ENCODE measurements at places on chromosomes 6 and 20. TPM values are rescaled to one million over a fixed set of nuclear protein-coding genes. Genes with fewer than 3 reads are reported as not detected.

GJA1 gene
- 12.2 TPM for total RNA-seq

CEP43 gene
- total RNA-seq, result 21.0 TPM

TGM2 gene
- total RNA-seq, result 18.7 TPM

MAS1 gene
- total RNA-seq, result not detected

TRIM10 gene
- total RNA-seq, result 19.8 TPM

DDX43 gene
- 1.2 TPM for total RNA-seq

METTL24 gene
- total RNA-seq, result 4.8 TPM

ABHD16B gene
- not detected for total RNA-seq

THEMIS gene
- total RNA-seq, result 2.2 TPM

DLL1 gene
- 46.2 TPM for total RNA-seq

MYLK4 gene
- total RNA-seq, result 0.79 TPM

PRRT1 gene
- not detected for total RNA-seq

- H3K4me1 ChIP-seq, result no peaks in the 10 kb centered on the region
- no peaks in the 10 kb centered on the region for H3K36me3 ChIP-seq
- no peak overlapping the region for H3K4me3 ChIP-seq
- no peak overlapping the region for H3K27ac ChIP-seq
- no peaks in the 10 kb centered on the region for H3K27me3 ChIP-seq
Observed at GRCh38 chr6:154887051-154887450, 108.1 kb upstream of the TIAM2 start.

DNA sequence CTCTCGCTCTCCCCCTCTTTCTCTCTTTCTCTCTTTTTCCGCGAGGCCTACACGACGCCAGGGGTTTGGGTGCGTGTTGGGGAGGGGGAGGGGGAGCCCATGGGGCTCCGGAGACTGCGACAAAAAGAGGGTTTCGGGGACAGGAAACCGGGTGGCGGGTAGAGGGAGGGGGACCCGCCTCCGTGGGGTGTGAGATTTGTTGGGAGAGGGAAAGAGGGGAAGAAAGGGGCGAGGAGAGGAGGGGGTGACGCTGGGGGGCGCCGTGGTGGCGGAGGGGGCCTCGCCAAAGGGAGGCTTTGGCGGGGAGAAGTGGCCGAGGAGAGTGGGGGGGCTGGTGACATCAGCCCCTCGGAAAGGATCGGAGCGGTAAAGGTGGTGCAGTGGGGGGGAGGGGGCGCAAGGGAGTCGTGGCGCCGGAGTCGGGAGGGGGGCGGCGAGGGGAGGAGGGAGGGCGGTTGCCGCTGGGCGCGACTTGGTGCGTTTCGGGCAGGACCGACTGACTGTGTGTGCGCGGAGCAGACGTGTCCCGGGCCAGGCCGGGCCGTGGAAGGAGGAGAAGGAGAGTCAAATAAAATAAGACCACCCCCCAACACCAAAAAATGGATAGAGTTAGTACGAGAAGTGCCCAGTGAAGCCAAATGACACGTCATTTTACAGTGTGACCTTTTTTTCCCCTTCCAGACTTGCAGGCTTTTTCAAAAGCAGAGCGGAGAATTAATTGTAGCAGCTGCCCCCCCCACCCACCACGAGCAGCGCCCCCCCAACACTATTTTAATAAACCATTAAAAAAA, 39.8 kb downstream of the GNAS start:
- H3K4me1 ChIP-seq, result peaks cover 34% of the 10 kb centered on the region
- no peaks in the 10 kb centered on the region for H3K36me3 ChIP-seq
- peak overlapping the region; percentile 100 for H3K27ac ChIP-seq
- peak; percentile 80 for DNase-seq
- H3K4me3 ChIP-seq, result peak overlapping the region; percentile 87

DNA sequence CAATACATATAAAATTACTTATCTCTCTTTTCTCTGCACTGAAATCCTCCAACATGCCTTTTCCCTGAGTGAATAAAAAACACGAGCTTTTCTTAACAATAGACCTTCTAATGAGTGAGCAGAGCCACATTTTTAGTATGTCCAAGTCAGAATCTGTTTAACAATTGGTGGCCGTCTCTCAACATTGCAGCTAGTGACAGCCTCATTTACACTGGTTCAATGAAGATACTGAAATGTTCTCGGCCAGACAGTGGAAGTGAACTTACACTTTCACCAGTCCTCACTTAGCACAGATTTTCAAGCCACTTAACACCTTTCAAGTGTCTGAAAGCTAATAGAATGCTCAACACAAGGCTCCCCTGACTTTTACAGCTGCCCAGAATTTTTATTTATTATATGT, 767.1 kb downstream of the KIF16B start:
- no peak overlapping the region for H3K27ac ChIP-seq
- H3K36me3 ChIP-seq, result no peaks in the 10 kb centered on the region
- no peaks in the 10 kb centered on the region for H3K27me3 ChIP-seq
- no peaks in the 10 kb centered on the region for H3K4me1 ChIP-seq

- H3K36me3 ChIP-seq, result peaks cover 18% of the 10 kb centered on the region
- peak overlapping the region; percentile 15 for H3K27ac ChIP-seq
- H3K27me3 ChIP-seq, result no peaks in the 10 kb centered on the region
- H3K4me1 ChIP-seq, result peaks cover 3% of the 10 kb centered on the region
- H3K4me3 ChIP-seq, result no peak overlapping the region
Observed at GRCh38 chr6:148530394-148530953, 187.8 kb downstream of the SASH1 start.

GRCh38 chr6:142251930-142252445, 49.8 kb upstream of the ADGRG6 start:
- H3K36me3 ChIP-seq, result no peaks in the 10 kb centered on the region
- no peak overlapping the region for H3K4me3 ChIP-seq
- no peak overlapping the region for H3K27ac ChIP-seq
- no peaks in the 10 kb centered on the region for H3K4me1 ChIP-seq
- DNase-seq, result no peak
- H3K27me3 ChIP-seq, result no peaks in the 10 kb centered on the region

- DNase-seq, result no peak
- no peaks in the 10 kb centered on the region for H3K36me3 ChIP-seq
- H3K27ac ChIP-seq, result no peak overlapping the region
- H3K27me3 ChIP-seq, result no peaks in the 10 kb centered on the region
Observed at GRCh38 chr6:3202999-3203696, 24.3 kb downstream of the TUBB2B start.

DNA sequence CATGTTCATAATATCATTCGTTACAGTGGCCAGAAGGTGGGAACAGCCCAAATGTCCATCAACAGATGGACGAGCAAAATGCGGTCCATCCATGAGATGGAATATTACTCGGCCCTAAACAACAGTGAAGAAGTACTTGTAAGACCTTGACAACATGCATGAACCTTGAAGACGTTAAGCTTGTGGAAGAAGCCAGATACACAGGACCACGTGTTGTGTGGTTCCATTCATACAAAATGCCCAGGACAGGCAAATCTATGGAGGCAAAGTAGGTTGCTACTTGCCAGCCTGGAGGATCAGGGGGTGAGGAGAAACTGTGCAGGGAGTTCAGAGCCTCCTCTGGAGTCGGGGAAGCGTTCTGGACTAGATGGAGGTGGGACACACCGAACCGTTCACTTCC, 207.1 kb downstream of the ERMARD start:
- peak overlapping the region; percentile 30 for H3K27ac ChIP-seq
- DNase-seq, result no peak
- peaks cover 9% of the 10 kb centered on the region for H3K27me3 ChIP-seq
- no peaks in the 10 kb centered on the region for H3K4me1 ChIP-seq
- H3K36me3 ChIP-seq, result no peaks in the 10 kb centered on the region

- H3K27me3 ChIP-seq, result no peaks in the 10 kb centered on the region
- peak overlapping the region; percentile 91 for H3K27ac ChIP-seq
- peaks cover 69% of the 10 kb centered on the region for H3K4me1 ChIP-seq
- H3K4me3 ChIP-seq, result peak overlapping the region; percentile 24
- no peaks in the 10 kb centered on the region for H3K36me3 ChIP-seq
Observed at GRCh38 chr20:53578492-53579222, 15.0 kb downstream of the ZNF217 start.

- H3K4me1 ChIP-seq, result no peaks in the 10 kb centered on the region
- no peak overlapping the region for H3K27ac ChIP-seq
- H3K4me3 ChIP-seq, result no peak overlapping the region
- DNase-seq, result no peak
- peaks cover 3% of the 10 kb centered on the region for H3K27me3 ChIP-seq
- no peaks in the 10 kb centered on the region for H3K36me3 ChIP-seq
Observed at GRCh38 chr6:475314-475713, 83.8 kb downstream of the IRF4 start.

- H3K27me3 ChIP-seq, result no peaks in the 10 kb centered on the region
- H3K4me3 ChIP-seq, result no peak overlapping the region
- H3K27ac ChIP-seq, result peak overlapping the region; percentile 52
- DNase-seq, result no peak
Observed at GRCh38 chr20:41232973-41233926, 84.3 kb downstream of the ZHX3 start.

- H3K4me3 ChIP-seq, result no peak overlapping the region
- no peaks in the 10 kb centered on the region for H3K36me3 ChIP-seq
- DNase-seq, result no peak
- no peaks in the 10 kb centered on the region for H3K4me1 ChIP-seq
- H3K27me3 ChIP-seq, result no peaks in the 10 kb centered on the region
Observed at GRCh38 chr6:124699038-124699437, 263.2 kb upstream of the RNF217 start.

- H3K27me3 ChIP-seq, result no peaks in the 10 kb centered on the region
- H3K4me3 ChIP-seq, result no peak overlapping the region
- H3K27ac ChIP-seq, result no peak overlapping the region
- H3K4me1 ChIP-seq, result no peaks in the 10 kb centered on the region
Observed at GRCh38 chr6:168000198-168001028, 2.9 kb downstream of the KIF25 start.

GRCh38 chr6:128507337-128508310, 12.8 kb downstream of the PTPRK start:
- peaks cover 14% of the 10 kb centered on the region for H3K4me1 ChIP-seq
- no peak overlapping the region for H3K4me3 ChIP-seq
- peak overlapping the region; percentile 68 for H3K27ac ChIP-seq
- peak; percentile 63 for DNase-seq

DNA sequence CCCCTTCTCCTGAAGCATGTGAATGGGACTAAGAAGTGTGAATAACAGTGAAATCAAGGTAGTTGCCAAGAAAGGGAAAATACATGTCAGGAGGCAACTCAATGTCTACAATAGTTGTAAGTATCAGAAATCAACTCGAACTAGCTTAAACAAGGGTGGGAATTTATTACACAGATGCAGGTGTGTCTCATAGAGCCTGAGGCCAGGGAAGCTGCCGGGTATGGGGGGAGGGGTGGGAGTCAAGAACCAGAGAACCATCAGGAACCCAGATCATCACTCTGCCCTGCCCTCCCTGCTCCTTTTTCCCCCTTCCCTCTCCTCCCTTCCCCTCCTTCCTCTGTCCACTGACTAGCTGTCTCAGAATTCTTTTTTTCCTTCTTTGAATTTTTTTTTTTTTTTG, 34.9 kb upstream of the BMP6 start:
- peaks cover 22% of the 10 kb centered on the region for H3K27me3 ChIP-seq
- no peak overlapping the region for H3K27ac ChIP-seq
- H3K4me1 ChIP-seq, result no peaks in the 10 kb centered on the region
- H3K36me3 ChIP-seq, result no peaks in the 10 kb centered on the region

DNA sequence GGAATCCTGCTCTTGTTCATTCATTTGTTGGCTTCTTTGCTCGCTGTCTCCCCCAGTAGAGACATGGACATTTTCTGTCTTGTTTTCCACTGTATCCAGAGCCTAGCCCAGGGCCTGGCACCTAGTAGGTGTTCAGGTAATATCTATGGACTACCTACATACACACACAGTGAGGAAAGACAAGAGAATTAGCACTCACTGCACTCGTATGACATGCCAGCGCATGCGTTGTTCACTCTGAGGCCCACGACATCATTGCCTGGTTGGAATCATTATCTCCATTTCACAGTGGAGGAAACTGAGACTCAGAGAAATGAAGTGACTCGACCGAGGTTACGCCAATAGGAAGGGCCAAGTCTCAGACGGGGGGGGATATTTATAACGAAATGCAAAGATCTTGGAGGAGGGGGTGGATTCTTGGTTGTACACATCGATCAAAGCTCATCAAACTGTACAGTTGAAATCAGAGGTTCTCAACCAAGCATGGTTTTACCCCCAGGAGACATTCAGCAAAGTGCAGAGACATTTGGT, 140.1 kb upstream of the PTPN1 start:
- no peak overlapping the region for H3K4me3 ChIP-seq
- peak overlapping the region; percentile 69 for H3K27ac ChIP-seq
- no peaks in the 10 kb centered on the region for H3K36me3 ChIP-seq

GRCh38 chr20:4563534-4563933, 158.2 kb upstream of the PRND start:
- no peaks in the 10 kb centered on the region for H3K4me1 ChIP-seq
- no peak overlapping the region for H3K4me3 ChIP-seq
- no peaks in the 10 kb centered on the region for H3K36me3 ChIP-seq
- H3K27ac ChIP-seq, result no peak overlapping the region
- no peak for DNase-seq
- no peaks in the 10 kb centered on the region for H3K27me3 ChIP-seq

- no peaks in the 10 kb centered on the region for H3K36me3 ChIP-seq
- no peaks in the 10 kb centered on the region for H3K4me1 ChIP-seq
- no peak overlapping the region for H3K27ac ChIP-seq
- no peak overlapping the region for H3K4me3 ChIP-seq
Observed at GRCh38 chr20:22684072-22684762, 99.8 kb upstream of the FOXA2 start.

DNA sequence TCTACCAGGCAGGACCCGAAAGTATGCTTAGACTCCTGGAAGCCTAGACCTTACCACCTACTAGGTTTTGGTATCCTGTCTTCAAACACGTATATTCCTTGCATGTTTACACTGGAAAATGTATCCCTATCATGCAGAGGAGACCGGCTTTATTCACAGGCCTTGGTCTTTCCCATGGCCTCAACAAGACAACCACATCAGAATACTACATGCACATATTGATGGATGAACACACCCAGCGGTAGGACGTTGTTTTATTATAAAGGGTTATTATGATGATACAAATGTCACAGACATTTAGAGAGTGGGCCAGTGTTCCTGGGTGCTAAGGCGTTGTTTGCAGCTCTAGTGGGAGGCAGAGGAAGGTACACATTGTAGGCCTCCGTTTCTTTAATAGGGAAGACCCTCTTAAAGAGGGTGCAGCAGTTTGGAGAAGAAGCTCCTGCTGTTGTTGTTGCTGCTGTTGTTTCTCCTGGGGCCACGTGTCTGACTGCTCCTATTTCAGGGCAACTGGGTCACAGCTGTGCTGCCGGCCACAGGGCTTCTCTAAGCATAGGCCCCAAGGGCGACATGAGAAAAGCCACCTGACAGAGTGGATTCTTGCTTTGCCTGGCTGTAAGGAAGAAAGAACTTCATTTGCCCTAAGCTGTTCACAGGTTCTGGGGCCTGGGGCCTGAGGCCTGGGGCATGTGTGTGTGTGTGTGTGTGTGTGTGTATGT, 98.3 kb upstream of the SASH1 start:
- no peaks in the 10 kb centered on the region for H3K4me1 ChIP-seq
- no peaks in the 10 kb centered on the region for H3K36me3 ChIP-seq
- no peak for DNase-seq
- no peak overlapping the region for H3K4me3 ChIP-seq
- H3K27me3 ChIP-seq, result no peaks in the 10 kb centered on the region

Measured in transverse colon (tissue), 4 donors.